Hematopoietic multipotent progenitor cell (in vitro differentiated cells): ENCODE measurements at places on chromosomes 3 and 15.

- no peak for DNase-seq
These were observed 113.8 kb downstream of the MBNL1 start for GRCh38 chr3:152382312-152383135.

- no peak for DNase-seq
These were observed 208.9 kb upstream of the COL8A1 start for GRCh38 chr3:99429502-99429901.

DNA sequence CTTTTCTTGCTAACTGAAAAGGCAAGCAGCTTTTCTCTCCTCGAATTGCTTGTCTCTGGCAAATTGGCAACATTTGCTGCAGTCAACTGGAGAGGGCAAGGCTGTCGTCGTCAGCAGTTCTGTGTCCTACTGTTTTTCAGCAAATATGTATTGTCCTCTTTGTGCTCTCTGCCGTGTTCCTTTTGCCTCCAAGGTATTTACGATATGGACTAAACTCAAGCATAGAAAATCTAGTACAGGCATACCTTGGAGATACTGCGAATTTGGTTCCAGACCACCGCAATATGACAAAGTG lies 558 bp upstream of the SLC30A4 start:
- DNase-seq = peak; percentile 5

GRCh38 chr15:61997786-61998185 lies 62.5 kb downstream of the VPS13C start:
- no peak for DNase-seq

GRCh38 chr15:88391700-88392099 lies 75.5 kb downstream of the MRPL46 start:
- DNase-seq = no peak

GRCh38 chr3:35383216-35383615 lies 256.1 kb upstream of the ARPP21 start:
- no peak for DNase-seq

- DNase-seq = no peak
These were observed 5.1 kb upstream of the BAHD1 start for GRCh38 chr15:40435710-40436089.

GRCh38 chr15:101114166-101114565 lies 137.7 kb downstream of the CHSY1 start:
- no peak for DNase-seq

DNA sequence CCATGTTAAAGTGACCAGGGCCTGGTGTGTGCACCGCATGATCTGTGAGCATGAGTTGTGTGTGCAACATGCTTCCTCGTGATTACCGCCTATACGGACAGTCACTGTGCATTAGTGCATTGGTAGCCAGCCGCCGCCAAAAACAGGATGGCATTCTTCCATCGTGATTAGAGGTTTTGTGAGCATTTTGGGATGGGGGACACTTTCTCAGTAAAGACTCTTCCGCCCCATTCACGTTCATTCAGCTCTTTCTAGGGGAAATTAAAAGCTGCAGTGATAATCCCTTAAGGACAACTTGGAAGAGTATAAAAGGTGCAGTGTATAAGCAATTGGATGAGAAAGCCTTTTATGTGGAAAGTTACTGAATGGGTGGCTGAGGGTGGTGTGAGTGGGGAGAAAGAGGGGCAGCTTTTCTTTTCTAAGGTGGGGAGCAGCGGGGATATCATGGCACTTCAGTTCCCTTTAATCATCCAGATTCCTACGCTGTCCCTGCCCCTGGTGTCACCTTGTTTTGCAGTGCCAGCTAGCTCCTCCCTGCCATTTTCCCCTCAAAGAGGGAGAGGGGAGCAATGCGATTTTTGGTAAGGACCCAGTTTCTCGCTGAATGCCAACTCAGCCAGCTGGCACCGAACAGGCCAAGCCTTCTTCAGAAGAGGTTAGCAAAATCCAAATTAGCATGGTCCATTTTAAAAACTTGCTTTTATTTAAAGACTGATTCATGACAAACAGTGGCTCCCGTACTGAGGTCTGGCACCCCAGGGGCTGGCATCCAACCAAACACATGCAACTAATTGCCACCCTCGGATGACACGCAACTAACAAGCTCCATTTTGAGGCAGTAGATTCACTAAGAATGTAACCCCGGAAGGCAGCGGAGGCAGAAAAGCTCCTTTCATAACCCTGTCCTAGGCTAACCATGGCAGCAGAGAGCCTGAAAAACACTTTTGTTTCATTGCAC lies 447.8 kb downstream of the FHIT start:
- no peak for DNase-seq

- DNase-seq = no peak
These were observed 15.0 kb downstream of the TIGIT start for GRCh38 chr3:114308830-114309229.

- DNase-seq = no peak
These were observed 47.7 kb downstream of the MYO5A start for GRCh38 chr15:52480990-52481389.

DNA sequence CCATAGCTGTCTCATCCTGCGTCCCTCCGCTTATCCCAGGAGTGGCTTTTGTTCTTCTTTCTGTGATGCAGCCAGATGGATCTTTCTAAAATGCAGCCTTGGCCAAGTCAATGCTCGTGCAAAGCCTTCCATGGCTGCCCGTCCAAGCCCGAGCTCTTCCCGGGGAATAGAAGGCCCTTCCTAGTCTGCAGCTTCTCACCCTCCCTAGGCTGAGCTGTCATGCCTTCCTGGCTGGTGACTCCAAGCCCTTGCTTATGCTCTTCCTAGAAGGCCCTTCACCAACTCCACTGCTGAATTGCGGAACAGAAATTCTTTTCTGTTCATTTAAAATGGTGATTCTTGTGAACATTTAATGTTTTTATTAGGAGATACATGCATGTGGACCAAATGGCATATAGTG lies 95.9 kb downstream of the SMAD6 start:
- DNase-seq = no peak

DNA sequence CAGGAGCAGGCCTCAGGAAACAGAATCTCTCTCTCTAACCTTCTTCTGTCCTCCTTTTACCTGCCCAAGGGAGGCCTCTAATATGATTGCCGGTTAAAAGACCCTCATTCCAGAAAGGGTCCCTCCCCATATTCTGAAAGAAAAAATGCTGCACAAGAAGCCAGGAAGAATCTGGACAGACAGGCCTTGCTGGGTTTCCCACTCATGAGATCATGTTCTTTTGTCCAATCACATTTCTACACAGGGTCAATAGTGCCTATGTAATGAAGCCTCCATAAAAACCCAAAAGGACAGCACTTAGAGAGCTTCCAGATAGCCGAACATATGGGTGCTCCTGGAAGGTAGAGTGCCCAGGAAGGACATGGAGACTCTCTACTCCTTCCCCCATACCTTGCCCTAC lies 146.0 kb downstream of the MYO9A start:
- no peak for DNase-seq

DNA sequence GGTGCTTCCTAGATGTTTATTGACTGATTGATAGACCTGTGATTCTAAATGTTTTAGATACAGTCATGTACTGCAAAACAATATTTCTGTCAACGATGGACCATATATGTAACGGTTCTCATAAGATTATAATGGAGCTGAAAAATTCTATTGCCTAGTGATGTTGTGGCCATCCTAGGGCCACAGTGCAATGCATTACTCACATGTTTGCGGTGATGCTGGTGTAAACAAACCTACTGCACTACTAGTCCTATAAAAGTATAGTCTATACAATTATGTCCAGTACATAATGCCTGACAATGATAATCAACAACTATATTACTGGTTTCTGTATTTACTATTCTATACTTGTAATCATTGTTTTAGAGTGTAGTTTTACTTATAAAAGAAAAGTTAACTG lies 46.8 kb downstream of the CHST2 start:
- no peak for DNase-seq

DNA sequence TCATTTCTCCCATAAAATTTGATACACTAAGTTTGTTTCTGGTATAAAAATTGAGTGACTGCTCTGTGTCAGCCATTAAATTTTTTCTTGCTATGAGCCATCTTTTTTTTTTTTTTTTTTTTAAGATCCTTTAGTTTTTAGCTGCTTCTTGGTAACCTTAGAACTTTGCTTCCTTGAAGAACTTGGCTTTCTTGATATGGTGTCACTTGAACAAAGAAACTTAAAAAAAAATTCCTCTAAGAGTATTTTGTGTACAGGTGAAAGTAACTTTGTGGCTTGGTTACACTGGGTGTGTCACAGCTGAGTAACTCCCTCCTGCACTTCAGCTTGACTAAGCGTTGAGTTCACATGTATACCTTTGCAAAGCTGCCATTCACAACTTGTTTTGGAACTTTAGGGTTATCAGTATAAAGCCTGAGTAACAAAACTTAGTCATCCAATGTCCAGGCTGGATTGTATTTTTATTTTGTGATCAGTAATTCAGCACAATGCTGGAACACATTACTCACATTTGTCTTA lies 6.5 kb downstream of the CHD2 start:
- no peak for DNase-seq

- DNase-seq = no peak
These were observed 751.3 kb downstream of the ZNF385D start for GRCh38 chr3:20999661-21000060.

DNA sequence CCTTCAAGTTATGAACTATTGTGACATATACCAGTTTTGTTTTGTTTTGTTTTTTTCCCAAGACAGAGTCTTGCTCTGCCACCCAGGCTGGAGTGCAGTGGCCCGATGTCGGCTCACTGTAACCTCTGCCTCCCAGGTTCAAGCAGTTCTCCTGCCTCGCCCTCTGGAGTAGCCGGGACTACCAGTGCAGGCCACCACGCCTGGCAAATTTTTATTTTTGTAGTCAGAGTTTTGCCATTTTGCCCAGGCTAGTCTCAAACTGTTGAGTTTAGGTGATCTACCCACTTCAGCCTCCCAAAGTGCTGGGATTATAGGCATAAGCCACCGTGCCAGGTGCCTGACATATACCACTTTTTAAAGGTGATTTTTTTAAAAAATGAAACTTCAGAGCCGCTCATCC lies 74.6 kb downstream of the ARRDC4 start:
- no peak for DNase-seq

DNA sequence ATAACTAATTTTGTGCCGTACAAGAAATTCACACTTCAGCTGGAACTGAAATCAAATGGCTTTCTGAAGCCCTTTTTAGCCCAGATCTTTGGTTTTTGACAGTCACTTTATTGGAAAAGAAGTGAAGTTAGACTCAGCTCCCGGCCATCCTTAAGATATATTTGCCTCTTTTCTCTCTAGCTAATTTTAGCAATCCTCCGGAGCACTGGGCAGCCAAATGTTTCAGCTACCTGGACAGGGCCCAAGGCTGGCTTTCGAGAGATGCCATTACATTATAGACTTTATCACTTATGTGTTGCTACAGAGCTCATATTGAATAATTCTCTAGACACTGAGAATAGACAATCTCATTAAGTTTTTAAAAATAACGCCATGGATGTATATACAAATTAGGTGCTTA lies 28.5 kb upstream of the RPL39L start:
- no peak for DNase-seq

DNA sequence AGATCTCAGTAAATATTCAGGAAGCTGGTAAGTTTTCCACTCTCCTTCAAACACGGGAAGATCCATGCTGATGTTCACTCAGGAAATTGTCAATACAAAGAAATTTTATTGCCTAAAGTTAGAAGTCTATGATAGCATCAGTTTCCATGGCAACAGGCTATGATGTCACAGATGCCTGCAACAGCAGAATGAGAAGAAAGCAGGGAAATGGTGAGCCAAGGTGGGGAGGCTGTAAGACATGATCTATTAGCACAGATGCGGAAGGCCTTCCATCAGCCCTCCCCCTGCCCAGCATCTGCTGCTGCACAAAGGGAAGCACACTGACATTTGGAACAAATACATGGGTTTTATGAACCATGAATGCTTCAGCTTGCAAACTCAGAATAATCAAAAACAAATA lies 28.6 kb downstream of the EPHB1 start:
- no peak for DNase-seq

DNA sequence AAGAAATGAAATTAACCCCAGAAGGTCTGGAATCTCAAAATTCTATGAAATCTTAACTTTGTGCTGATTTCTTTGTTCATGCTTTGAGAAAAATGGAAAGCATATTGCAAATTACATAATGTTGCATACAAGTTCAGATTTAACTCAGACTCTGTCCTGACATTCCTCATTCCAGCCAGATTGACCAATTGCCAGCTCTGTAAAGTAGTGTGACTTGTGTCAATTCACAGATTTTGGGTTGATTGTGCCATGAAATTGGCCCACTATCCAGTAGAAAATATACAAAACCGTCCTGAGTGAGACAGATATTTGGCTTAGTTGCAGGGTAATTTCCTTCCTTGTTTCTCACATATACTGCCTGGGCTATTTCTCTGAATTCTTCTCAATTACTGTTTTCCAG lies 1312.6 kb downstream of the ROBO1 start:
- no peak for DNase-seq

- DNase-seq = no peak
These were observed 119.8 kb downstream of the EPHA3 start for GRCh38 chr3:89227218-89227617.

GRCh38 chr15:45425135-45425534 lies 46.8 kb upstream of the GATM start:
- no peak for DNase-seq

GRCh38 chr3:33578325-33579177 lies 138.3 kb upstream of the UBP1 start:
- no peak for DNase-seq

GRCh38 chr15:92661956-92662355 lies 6.4 kb upstream of the FAM174B start:
- DNase-seq = no peak

GRCh38 chr3:152403632-152404066 lies 134.9 kb downstream of the MBNL1 start:
- DNase-seq = no peak

DNA sequence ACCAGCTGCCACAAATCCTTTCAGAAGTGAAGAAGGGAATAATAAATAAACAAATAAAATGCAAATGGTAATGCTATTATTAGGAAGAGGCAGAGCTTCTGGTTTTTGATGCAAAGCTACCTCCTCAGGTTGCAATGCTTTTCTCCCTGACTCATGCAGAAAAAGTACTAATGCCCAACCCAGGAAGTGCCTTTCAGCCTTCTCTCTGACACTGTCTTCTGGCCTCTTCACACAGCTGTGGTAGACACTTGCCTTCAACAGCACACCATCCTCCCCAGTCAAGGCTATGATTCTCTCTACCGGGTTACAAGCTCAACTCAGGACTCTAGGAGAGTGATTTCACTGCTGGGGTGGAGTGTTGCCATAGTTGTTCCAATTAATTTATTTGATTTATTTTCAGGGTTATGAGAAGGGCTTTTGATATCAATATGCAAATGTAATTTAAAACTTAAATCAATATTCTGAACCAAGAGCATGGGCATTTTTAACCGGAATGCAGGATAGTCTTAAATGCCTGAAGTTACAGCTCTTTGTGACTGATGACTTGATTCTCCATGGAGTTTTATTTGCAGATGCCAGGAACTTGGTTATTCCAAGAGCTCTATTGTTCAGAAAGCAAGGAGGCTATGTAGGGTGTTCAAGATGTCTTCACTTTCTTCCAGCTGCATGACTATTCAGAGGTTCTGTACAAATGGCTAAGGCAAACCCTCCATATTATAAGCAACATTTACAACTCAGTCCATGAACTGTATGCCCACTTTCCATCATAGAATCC lies 27.1 kb upstream of the GALNT15 start:
- peak; percentile 23 for DNase-seq

- no peak for DNase-seq
These were observed 626.1 kb downstream of the SQOR start for GRCh38 chr15:46260937-46261336.
